ENCODE measurements at places on chromosomes 5 and 9.

- no peak for DNase-seq
Measured at GRCh38 chr5:42855386-42855785, 43.7 kb upstream of the SELENOP start.

GRCh38 chr9:121735065-121735792, 83.8 kb downstream of the DAB2IP start:
- DNase-seq = no peak

DNA sequence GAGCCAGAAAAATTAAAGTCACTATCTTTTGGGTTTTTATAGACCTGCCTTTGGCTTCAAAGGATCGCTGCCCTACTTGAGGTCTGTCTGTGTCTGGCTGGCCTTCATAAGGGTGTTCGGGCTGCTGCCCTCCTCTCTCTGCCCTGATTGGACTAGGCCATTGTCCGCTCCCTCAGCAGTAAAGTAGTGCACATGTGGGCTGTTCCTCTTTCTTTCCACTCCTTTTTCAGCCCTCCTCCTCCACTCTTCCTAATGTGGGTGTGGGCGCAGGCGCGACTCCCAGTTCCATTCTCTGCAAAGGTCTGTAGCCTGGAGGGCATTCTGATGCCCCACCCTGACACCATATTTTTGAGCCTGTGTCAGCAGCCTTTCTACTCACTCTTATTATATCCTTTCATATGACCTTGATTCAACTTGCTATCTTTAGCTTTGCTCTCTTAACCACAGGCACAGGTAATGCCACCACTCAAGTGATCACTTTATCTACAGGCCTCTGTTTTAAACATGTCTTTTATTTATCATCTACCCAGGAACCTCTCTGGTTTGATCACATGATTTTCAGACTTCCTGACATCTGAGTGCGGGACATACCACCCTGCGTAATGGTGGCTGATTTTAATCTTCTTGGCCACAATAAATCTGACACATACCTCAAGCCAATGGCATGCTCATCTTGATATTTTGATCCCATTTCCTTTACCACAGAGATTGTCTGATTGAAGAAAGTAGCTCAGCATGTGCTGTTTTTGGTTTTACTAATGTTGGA, 144.5 kb downstream of the AOPEP start:
- DNase-seq = peak; percentile 41

DNA sequence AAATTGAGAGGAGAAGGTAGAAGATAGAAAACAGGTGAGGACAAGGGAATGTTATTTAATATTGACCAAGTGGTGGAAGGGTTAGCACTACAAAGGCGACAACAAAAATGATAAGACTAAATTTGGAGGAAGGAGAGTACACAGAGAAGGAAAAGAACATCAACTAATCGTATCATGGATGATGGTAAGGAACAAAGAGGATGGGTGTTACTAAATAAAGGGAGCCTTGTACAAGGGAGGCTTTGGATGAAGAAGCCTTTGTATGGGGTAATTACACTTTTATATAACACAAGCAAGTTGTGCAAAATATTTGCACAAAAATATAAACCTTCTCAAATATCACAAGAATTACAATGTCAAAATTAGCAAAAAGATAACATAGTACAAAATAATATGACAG, 125.7 kb downstream of the ZNF608 start:
- no peak for DNase-seq

DNA sequence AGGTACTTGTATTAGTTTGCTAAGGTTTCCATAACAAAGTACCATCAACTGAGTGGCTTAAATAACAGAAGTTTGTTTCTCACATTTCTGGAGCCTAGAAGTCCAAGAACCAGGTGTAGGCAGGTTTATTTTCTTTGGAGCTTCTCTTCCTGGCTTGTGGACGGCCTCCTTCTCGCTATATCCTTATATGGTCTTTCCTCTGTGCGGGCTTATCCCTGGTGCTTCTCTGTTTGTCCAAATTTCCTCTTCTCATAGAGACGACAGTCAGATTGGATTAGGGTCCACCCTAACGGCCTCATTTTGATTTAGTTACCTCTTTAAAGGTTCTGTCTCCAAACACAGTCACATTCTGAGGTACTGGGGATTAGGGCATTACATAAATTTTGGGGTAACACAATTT, 88.3 kb downstream of the RMI1 start:
- no peak for DNase-seq

DNA sequence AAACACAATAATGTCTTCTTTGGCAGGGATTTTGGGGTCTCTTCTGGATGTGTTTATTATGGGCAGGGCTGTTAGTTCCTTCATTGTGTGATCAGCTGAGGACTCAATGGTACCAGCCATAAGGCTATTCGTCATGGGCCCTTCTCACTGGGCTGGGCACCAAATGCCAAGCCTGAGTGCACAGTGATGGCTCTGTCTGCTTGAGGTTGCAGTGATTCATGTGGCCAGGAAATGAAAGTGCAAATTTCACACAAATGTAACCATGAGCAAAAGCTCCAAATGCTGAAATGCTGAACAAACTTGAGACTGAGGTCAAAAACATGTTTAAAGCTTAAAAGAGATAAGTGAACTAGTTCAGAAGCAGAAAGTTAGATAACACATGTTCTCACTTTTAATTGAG, 191.0 kb downstream of the TARS1 start:
- DNase-seq = no peak

DNA sequence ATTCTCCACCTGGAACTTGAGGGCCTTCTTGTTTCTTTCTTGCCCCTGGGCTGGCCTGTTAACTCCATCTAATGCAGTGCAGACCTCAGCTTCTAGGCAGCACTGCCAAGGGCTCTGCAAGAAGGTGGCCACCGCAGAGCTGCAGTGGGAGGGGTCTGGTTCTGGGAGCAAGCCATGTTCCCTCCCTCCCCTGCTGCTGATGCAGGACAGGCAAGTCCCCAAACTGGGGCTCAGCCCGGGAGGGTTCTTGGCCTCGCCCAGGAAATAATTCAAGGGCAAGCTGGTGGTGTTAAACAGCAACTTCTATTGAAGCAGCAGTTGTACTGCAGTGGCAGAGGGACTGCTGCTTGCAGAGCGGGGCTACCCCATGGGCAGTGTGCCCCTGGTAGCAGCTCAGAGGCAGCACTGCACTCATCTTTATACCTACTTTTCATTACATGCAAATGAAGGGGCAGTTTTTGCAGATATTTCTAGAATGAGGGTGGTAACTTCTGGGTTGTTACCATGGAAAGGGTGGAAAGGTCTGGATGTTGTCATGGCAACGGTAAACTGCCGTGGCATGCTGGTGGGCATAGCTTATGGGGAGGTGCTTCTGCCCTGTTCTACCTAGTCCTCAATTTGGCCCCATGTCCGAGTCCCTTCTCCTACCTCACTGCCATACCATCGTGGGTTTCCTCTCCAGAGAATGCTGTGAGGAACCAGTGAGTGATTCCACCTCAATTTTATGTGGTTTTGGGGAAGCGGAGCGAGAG, 82.1 kb downstream of the WDR41 start:
- DNase-seq = no peak

DNA sequence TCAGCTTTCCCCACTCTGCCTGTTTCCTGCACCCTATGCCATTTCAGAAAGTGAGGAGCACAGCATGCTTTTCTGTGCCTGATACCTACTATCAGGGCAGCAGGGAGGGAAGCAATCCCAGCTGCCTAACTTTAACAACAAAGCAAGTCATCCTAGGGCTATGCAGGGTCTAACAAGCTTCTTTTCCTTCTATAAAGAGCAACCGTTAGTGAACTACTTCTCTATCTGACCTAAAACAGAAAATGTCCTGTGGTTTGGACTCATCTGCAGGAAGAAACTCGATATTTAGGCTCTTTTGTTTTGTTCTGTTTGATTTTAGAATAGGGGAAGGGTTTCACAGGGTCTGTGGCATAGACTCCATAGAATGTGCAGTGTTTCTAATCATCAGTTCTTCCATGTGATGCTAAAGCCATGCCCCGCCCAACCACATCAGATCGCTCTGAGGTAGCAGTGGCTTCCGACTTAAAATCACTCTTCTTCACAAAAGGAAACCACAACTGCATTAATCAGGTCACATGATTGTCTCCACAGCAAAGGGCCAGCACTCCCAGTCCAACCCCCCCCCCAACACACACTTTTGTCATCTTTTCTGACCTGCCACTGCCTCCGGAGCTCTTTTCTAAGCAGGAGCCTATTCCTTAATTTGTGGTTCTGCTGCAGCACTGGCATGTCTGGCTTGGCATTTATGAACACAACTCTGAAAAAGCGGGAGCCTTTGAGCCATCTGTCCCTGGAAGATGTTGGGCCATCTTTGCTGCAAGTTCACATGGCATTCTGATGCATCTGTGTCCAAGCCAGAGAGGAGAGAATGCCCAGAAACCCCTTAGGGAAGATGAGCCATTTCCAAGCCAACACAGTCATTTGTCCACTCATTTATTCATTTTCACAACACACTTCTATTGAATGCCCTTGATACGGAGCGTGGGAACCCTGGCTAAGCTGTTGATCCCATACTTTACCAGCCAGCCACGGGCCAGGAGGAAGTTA, 71.6 kb downstream of the CFAP90 start:
- no peak for DNase-seq

- no peak for DNase-seq
Measured at GRCh38 chr5:180791611-180792213, 10.9 kb downstream of the MGAT1 start.

- no peak for DNase-seq
Measured at GRCh38 chr9:89410641-89411350, 87.1 kb downstream of the SEMA4D start.

DNA sequence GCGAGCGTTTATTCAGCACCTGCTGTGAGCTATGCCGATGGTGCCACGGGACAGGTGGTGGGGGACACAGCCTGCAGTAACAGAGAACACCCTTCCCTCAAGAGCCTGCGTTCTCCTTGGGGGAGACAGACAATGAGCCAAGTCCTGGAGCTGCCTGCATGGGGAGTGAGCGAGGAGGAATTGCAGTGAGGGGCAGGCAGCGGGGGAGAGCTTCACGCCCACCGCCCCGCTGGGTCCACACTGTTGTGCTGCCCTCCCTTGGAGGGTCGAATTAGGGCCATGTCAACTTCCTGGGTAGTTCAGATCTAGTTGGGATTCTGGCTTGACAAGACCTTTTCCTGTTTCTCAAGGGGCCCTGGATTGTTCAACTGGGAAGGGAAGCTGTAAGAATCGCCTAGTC, 55.5 kb upstream of the N4BP3 start:
- no peak for DNase-seq

DNA sequence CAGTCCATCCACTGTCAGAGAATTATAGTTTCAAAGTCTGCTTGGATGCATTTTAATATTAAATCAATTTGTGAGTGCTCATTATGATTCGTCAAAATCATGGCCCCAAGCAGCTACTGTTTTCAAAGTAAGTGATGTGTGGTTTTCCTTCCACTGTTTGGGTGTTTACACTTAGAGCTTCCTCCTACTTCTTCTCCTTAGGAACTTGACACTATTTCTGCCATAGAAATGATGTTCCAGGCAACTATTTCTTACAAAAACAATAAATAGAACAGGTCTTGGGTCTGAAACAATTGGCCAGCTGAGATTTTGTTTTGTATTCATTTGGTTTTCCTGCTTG, 132.8 kb upstream of the RAI14 start:
- DNase-seq = no peak

DNA sequence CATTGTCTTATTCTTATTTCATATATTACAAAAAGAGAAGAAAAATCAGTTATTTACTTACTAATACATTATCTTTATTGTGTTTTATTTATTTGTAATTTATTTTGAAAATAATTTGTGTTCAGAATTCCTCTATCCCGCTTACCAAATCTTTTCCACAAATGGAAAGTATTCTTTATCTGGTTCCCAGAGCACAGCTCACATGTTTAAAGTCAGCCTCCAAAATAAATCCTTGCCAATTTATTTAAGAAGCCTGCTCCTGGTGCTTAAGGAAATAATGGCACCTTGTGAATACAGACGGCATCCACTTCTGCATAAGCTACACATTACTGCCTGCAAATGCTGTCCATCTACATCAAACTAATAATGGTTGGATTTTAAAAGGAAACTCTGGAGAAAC, 435.4 kb downstream of the MTRR start:
- DNase-seq = no peak

DNA sequence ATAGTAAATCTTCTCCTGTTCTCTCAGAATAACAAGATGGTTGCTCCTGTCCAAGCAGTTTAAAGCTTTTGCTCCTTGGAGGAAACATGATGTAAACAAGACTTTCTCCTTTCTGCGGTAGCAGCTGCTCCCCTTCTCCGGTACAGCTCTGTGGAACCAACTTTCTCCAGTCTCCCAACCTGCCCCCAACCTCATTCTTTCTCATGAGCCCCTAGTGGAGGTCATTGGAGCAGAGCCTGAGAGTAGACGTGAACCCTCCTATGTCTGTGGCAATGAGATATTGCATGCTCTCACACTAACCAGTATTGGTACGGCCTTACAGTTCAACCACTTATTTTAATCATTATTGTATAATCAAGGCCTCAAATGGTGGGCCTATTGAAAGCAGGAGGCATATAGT, 483.8 kb upstream of the CDH10 start:
- no peak for DNase-seq

DNA sequence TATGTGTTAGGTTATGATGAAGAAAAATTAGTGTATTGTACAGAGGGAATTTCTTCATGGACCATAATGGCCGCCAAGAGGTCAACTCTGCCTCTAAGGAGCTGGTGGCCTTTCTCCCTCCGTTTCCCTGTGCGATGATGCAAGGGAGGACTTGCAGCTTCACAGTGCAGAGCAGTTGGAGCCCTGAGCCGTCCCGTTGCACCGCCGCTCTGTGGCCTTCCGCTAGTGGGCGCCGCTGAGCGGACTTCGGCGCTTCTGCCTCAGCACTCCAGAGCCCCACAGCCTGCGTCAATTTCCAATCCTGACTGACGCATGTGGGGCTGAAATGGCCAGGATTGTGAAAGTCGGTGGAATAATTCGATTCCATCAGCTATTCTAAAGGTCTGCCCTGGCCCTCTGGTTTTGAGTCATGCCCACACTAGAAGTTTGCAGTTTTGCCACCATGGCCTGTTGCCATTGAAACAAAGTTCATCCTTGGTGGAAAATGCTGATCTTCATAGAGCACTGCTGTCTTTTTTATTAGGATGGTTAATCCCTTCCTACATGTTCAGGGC, 22.7 kb upstream of the LECT2 start:
- peak; percentile 39 for DNase-seq

DNA sequence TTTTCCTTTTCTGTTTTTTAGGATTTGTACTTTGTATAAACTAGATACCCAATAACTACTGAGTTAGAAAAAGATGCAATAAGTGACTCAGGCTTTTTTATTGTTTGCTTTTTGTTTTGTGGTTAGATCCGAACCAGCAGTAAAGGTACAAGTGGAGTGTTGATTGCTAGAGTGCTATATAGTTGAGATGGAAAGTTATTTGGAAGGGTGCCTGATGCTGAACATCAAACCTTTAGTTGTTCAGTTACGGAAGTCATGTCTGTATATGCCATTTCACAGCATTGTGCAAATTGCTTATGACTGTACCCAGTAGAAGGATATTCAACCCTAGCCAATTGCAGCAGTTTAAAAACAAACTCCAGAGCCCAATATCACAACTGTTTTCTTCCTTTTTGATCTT, 285.1 kb downstream of the MAT2B start:
- no peak for DNase-seq

GRCh38 chr9:112348257-112349007, 15.0 kb upstream of the PTBP3 start:
- peak; percentile 39 for DNase-seq
